ENCODE measurements at places on chromosomes 6 and 20.
A peak's percentile ranks its signal among the peaks of the same experiment; 100 is the strongest.

- DNase-seq = peak; percentile 28
Measured at GRCh38 chr6:35377002-35377401, 34.6 kb downstream of the PPARD start.

DNA sequence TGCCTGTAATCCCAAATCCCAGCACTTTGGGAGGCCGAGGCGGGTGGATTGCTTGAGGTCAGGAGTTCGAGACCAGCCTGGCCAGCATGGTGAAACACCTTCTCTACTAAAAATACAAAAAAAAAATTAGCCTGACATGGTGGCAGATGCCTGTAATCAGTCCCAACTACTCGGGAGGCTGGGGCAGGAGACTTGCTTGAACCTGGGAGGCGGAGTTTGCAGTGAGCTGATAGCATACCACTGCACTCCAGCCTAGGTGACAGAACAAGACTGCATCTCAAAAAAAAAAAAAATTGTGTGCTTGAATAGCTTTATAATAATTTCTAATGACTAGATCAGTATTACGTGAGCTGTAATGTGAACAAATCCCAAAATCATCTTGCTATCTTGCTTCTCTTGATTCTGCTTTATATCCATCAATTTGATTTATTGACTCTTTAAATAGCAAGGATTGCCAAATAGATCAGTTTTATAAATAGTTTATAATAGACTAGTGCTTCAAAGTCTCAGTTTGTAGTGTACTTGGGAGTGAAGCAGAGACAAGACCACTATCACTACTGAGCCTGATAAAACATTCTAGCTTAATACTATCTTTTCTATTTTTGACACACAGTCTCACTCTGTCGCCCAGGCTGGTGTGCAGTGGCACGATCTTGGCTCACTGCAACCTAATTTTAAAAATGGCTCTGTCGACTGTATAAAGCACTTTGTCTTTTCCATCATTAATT is 7.1 kb downstream of the AMD1 start:
- no peak for DNase-seq

- DNase-seq = no peak
Measured at GRCh38 chr20:20368418-20369249, 730 bp downstream of the INSM1 start.

GRCh38 chr6:153023977-153024708 is 21.6 kb upstream of the MTRF1L start:
- DNase-seq = peak; percentile 67

GRCh38 chr6:118387921-118388701 is 160.0 kb upstream of the PLN start:
- DNase-seq = no peak

- no peak for DNase-seq
Measured at GRCh38 chr6:56551409-56552120, 91.1 kb downstream of the DST start.

- peak; percentile 56 for DNase-seq
Measured at GRCh38 chr6:83853178-83854000, at the start of gene RIPPLY2. TSS of gene RIPPLY2 (plus strand) at chr6:83853360. CDS start at chr6:83853417, 57 bp downstream.

DNA sequence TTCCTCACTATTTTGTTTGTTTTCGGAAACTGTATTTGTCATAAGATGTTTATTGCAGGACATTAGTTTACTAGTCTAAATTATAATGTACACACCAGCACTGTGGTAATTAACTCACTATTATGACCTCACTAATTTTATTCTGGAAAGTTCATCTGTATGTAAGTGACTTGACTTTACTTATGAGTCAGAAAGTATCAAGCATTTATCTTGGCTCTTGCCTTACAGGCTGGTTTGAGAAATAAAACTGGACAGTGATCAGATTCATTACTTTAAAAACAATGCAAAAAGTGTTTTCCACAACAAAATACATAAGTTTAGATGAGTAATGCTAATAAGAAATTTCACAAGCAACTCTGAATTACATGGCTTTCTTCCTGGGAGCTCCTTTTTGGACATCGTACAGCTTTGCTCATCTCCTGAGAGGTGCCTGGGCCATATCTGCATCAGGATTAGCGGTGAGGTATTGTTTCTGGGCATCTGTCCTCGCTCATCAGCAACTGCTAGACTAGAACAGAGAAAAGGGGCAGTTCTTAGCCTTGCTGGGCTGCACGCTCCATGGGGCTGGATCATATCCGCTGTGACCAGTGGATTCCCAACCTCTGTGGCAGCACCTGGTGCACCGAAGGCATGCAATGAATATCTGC is 179.8 kb downstream of the SOD2 start:
- no peak for DNase-seq

DNA sequence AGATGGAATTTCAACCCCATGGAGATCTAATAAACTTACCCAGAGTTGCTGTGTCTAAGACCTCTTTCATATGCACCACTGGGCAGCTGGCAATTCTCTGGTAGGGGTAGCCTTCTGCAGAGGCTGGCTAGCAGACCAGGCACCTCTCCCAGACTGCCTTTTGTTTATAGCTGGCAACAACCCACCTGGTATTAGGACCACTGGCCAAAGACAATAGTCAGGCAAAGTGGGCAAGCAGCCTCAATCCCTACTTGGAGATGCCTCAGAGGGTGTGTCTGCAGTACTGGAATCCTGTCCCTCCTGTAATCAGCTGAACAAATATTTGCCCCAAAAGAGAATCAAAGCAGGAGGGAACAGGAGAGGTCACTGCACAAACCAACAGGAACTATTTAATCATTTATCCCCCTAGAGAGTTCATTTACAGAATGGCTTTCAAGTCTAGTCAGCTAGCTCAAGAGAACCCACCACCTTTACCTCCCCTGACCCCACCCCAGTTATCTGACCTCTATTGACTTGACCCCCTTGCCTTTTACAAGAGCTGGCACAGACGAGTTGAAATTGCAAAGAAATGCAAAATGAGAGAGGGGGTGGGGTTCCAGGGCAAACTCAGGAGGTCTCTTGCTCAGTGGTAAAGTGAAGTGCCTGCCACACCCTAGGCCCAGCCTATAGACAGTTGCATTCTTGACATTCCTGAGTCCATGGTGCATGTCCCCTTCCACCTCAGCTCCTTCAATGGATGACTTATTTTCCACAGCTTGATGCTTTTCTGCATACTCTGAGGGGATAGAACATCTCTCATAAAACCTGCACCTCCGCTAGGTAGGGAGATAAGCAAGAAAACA is 2.8 kb downstream of the BCL2L1 start:
- DNase-seq = peak; percentile 72

- DNase-seq = no peak
Measured at GRCh38 chr20:46630306-46630705, 21.0 kb downstream of the SLC13A3 start.

DNA sequence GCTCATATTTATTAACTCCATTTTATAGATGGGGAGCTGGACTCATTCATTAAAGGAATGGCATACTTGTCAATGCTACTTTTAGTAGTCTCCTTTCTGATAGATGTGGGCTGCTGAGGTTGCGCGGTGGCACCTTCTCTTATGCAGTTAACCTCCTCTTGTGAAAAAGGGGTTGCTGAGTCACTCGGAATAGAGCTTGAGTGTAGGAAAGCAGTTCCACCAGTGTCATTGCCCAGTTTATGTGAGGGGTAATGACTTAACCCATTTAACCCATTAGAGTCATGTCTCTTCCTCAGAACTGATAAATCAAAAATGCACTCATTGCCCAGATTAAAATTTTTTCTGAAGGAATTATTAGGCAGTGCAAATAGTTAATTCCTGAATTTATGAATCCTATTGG is 6.3 kb downstream of the MAPK14 start:
- DNase-seq = no peak

DNA sequence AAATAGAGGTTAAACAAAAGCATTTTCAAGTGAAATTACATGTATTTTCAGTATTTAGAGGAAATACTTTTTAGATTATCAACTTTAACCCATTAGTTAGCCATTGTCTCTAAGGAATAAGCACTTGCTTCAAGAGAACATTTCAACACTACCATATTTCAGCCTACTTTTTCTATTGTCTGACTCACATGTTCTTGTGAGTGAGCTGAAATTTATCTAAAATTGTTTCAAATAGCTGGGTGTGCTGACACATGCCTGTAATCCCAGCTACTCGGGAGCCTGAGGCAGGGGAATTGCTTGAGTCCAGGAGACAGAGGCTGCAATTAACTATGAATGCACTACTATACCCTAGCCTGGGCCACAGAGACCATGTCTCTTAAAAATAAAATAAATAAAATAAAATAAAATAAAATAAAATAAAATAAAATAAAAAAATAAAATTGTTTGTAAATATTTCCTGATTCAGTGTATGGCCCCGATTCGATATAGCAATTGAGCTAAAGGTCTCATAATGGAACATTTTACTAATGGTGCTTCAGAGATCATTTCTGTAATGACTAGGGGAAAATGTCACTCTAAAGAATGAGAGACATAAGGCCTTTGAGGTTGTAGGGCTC is 324.6 kb upstream of the PLCB4 start:
- no peak for DNase-seq

GRCh38 chr20:40720826-40721225 is 31.8 kb upstream of the MAFB start:
- DNase-seq = peak; percentile 21

DNA sequence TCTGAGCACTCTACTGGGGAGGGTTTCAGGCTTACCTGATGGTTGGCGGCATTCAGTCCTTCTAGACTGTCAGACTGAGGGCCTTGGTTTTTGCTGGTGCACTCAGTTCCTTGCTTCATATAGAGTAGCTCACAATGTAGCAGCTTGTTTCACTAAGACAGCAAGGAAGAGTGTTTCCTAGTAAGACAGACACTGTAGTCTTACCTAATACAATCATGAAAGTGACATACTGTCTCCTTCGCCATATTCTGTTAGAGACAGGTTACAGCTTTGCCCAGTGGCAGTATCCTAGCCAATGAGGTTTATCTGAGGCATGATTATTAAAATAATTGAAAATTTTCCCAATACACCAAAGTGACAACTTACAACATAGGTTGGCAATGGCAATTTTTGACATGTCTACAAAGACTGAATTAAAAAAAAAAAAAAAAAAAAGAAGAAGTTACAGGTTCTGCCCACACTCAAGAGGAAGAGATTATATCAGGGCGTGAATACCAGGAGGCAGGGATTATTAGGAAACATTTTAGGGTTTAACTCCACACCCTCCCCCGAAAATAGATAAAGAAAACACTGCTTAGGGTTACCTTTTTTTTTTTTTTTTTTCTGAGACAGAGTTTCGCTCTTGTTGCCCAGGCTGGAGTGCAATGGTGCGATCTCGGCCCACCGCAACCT is 66.8 kb downstream of the SCAND1 start:
- no peak for DNase-seq

- peak; percentile 34 for DNase-seq
Measured at GRCh38 chr20:32205110-32205842, 2.3 kb downstream of the PLAGL2 start.

DNA sequence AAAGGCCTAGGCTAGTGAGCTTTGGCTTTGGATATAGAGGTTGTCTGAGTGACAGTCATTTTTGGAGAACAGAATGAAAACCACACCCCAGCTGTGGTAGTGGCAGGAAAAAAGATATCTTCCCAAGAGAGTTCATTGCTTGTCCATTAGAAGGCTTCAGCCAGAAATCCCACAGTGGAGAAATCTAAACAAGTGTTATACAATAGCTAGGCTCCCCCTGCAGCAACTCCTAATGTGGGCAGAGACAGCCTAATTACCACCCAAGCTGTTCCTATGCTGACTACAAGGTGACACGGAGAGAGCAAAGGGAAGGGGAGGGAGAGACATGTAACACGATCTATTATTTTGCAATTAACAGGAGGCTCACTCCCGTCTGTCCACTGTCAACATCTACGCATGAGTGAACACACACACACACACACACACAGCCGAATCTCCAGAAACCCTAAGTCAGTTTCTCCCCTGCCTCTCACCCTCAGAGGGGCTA is 147.5 kb upstream of the TCF21 start:
- no peak for DNase-seq

DNA sequence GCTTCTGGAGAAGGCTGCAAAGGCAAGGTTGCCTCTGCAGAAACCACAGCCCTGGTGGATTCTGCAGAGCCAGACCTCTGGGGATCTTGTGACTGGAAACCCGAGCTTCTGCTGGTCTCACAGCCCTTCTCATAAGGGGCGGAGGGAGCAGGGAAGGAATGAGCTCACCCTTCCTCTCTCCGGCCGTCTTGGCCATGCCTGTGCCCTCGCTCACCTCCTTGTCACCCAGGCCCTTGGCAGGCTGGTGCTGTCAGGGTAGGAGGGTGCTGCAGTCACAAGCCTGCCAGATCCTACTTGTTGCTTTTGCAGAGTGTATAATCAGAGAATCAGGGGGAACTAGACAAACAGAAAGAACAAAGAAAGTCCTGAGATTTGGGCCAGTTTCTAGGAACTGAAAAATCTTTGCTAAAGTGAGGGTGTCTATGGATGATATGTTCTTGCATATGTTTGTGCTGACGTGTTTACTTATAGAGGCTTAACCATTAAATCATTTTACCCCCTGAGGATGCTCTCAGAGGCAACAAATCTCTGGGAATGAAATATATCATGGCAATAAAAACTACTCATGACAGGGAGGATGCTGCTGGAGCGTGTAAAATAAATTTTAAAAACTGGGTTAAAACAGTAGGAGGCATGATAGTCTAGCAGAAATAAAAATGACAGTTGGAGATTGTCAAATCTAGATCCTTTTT is 244.9 kb upstream of the SOX4 start:
- no peak for DNase-seq

DNA sequence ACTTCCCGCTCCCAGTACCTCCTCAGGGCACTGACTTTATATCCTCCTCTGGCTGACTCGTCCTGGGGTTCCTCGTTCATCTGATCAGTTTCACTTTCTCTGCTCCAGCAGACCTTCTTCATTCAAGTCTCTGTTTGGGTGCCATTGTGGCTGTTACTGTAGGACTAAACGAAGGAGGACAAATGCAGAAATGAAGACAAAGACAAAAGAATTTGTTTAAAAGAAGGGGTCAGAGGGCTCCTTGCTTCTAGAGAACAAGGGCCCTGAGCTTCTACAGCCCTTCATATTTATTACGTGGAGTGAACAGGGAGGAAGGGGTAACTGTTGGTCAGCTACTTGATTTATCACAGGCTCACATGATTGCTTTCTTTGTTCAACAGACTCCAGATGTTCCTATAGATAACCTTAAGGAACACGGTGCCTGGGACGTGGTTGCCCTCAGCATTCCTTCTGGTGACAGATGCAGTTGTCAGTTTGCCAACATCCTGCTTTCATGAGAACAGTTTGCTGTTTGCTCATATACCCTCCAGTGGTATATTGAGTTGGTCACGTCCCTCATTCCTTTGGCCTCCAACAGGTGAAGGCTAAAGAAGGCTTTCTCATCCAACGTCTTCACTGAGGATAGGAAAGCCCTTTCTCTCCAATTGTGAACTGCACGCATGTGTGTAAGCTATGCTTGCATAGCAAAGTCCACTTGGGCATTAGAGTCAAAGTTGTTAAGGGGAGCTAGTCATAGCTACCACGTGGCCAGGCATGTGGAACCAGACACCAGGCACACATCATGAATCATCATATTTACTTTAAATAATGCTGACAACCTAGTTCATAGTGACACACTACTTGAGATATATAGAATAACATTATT is 69.1 kb upstream of the BTN3A2 start:
- no peak for DNase-seq

Measured in pons (tissue), 1 donor.